ENCODE measurements at places on chromosomes 5 and 9.
A peak's percentile ranks its signal among the peaks of the same experiment; 100 is the strongest.

DNA sequence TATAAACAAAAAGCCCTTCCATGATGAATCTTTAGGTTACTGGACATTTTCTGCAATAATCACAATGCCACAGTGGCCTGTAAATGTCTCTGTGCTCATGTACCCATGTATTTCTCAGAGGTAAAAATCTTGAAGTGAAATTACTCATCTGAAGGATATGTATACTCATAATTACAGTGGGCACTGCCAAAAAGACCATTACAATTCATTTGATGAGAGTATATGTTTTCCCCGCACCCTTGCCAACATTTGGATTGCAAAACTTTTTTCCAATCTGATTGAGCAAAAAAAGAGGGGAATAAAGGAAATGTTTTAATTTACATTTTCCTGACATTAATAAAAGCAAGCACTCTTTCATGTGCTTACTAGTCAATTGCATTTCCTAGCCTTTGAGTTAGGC is 110.5 kb downstream of the EPB41L4A start:
- DNase-seq = peak; percentile 4

DNA sequence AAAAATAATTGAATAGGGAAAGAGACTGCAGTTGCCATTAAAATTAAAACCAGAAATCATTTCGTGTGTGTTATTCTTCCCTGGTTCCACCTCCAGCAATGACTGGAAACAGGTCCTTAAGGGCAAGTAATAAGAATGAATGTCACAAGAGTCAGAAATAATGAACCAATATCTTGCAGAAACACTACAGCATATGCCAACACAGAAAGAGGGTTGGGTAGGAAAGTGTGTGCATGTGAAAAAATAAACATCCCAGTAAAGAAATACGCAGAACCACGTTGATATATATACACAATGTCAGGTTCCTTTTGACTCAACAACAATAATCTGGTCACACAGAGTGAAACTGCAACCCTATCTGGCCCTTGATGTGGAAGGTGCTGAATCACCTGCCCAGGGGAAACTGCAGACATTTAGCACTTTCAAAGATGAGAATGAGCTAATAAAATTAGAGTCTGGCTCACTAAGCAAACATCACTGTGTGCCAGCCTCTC is 15.0 kb downstream of the HMHB1 start:
- no peak for DNase-seq

DNA sequence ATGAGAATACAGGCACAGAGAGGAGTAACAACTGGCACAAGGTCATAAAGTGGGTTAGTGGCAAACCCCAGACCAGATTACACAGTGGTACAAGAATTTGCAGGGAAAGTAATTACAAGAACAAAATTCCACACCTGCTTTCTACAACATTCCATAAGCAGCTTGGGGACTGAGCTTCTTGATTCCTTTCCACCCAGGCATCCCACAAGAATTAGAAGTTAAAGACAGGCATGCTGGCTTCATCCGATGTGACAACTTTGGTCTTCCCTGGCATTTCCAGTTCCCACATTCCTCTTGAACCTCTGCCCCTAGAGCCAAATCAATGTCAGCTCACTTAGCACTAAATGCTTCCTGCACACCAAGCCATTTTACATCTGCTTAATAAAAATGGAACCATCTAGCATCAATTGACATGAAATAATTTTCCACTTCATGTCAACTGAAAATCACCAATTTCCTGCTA is 435.8 kb upstream of the PAPPA start:
- peak; percentile 31 for DNase-seq

- DNase-seq = no peak
Observed at GRCh38 chr9:4116723-4117460, 183.0 kb downstream of the GLIS3 start.

GRCh38 chr9:15138357-15138686 is 168.7 kb downstream of the TTC39B start:
- no peak for DNase-seq

GRCh38 chr9:97981846-97982682 is 1.1 kb upstream of the ANP32B start:
- no peak for DNase-seq

DNA sequence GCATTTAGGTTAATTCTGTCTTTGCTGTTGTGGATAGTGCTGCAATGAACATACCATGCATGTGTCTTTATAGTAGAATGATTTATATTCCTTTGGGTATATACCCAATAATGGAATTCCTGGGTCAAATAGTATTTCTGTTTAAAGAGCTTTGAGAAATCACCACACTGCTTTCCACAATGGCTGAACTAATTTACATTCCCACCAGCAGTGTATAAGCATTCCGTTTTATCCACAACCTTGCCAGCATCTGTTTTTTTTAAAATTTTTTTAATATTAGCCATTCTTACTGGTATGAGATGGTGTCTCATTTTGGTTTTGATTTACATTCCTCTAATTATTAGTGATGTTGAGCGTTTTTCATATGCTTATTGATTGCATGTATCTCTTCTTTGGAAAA is 15.5 kb upstream of the TARS1 start:
- DNase-seq = no peak

DNA sequence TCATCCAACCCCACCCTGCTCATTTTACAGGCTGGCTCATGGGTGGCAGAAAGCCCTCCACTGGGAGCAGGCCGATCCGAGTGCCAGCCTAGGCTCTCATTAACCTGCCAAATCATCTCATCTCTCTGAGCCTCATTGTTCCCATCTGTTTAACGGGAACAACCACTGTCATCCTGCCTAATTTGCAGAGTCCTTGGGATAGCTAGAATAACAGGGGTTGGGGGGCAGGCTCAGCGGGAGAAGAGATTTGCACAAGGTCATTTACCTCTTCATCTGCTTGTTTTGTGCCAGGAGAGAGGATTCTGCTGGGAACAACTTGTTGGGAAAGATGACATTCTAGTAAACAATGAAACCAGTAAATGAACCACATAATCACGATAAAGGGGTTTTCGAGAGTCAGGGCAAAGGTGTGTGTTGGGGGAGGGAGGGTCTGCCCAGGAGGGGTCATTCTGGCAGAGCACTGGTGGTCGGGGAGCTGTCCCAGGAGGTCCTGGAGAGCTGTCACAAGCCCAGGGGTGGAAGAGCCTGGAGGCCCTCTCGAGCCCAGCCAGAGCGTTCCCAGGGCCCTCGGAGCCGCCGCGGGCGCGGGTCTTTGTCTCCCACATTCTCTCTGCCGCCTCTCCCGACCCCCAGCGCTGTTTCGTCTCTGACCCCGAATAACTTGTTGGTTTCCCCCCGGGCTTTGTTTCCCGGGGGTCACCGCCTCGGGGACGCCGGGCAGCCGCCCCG is 22.8 kb upstream of the NDST1 start:
- DNase-seq = no peak

- DNase-seq = no peak
Observed at GRCh38 chr5:139130214-139130613, 68.0 kb downstream of the SIL1 start.

- no peak for DNase-seq
Observed at GRCh38 chr5:34968258-34968657, 38.9 kb downstream of the DNAJC21 start.

GRCh38 chr9:114047717-114048116 is 30.4 kb downstream of the AMBP start:
- DNase-seq = peak; percentile 18

- no peak for DNase-seq
Observed at GRCh38 chr5:151571270-151572173, 19.6 kb downstream of the FAT2 start.

DNA sequence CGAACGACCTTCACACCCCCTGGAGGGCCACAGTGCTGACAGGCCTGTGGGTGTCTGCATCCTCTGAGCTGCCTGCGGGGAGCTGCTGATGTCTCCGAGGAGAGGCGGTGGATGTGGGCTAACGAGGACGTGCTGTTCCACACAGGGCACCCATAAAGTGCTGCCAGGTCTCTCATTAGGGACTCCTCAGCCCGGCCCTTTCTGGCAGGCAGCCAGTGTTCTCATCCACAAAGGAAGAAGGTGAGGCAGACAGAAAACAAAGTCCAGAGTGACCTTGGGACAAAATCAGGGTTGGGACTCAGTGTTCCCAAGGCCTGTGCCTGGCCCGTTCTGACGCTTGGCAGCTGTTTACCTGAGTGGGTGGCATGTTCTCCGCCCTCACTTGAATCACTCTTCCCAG is 29.3 kb downstream of the CARTPT start:
- DNase-seq = no peak

GRCh38 chr5:63602971-63603370 is 359.3 kb downstream of the HTR1A start:
- no peak for DNase-seq

GRCh38 chr5:107134931-107135330 is 535.8 kb downstream of the EFNA5 start:
- DNase-seq = peak; percentile 16

DNA sequence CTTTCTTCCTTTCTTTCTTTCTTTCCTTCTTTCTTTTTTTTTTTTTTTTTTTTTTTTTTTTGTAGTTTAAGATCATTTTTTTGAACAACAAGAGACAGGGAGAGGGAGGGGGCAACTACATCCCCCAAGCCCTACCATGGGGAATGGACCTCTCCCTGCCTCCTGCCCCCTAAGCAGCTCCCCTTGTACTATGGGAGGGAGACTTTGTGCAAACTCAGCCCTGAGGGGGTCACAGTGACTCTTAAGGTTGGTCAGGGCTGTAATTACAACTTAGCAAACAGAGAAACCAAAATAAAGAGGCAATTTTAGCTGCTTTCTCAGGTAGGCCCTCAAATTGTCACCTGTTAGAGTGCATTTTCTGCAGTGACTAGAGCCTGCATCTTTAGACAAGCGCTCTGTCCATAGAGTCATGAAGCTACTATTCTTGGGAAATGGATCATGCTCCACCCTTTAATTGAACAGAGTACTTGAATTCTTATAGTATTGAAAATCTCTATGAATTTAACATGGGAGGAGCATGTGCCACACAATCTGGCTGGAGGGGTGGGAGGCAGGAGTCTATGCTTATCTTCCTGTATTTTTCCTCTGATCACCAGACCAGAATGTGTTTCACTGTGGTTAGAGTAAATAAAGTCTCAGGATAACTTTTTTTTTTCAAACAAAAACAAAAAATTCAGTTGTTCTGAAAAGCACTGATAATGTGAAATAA is 24.3 kb upstream of the PIK3R1 start:
- DNase-seq = no peak

- DNase-seq = no peak
Observed at GRCh38 chr5:148343046-148343407, 7.7 kb downstream of the SPINK9 start.

DNA sequence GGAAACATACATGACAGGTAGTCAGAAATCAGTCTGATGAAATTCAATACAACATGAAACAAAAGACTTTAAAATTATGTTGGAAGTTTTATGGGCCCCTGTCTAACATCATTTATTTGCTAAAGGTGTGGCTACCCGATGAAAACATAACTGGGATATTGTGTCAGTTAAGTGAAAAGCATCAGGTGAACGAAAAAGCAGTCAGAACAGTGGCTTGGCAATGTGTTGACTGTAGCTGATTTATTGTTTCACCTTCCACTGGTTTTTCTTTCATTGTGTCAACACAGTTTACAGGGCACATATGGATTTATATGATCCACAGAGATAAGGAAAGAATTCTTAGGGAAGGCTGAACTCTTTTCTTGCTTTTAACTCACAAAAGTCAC is 429.6 kb upstream of the ZNF608 start:
- no peak for DNase-seq

Measured in fibroblast of pulmonary artery (primary cell).